ENCODE measurements at places on chromosomes 4 and X. TPM values are rescaled to one million over a fixed set of nuclear protein-coding genes. Genes with fewer than 3 reads are reported as not detected.

Gene KIAA1210
- not detected for total RNA-seq

Gene DCTD
- 86.0 TPM for total RNA-seq

Gene VCX
- total RNA-seq, result not detected

Gene SRPX
- total RNA-seq, result 64.6 TPM

Gene TMEM31
- not detected for total RNA-seq

Gene GAGE12J
- total RNA-seq, result not detected

Gene PCDH11X
- total RNA-seq, result not detected

Gene FAM9B
- total RNA-seq, result not detected

Gene CRMP1
- total RNA-seq, result under 0.01 TPM

Gene TLR3
- total RNA-seq, result 1.7 TPM

Gene DNAAF6
- total RNA-seq, result not detected

Gene HS6ST2
- total RNA-seq, result 0.22 TPM

Gene SERTM2
- total RNA-seq, result 0.57 TPM

Gene ADAMTS3
- total RNA-seq, result 1.5 TPM

Gene SSX4
- total RNA-seq, result not detected

Gene SPANXB1
- not detected for total RNA-seq

Gene SSX4B
- total RNA-seq, result not detected

Gene S100G
- total RNA-seq, result not detected

Gene SLC26A1
- 0.22 TPM for total RNA-seq

Gene GSX2
- not detected for total RNA-seq

Gene RAP2C
- 60.6 TPM for total RNA-seq

Gene MAP3K15
- total RNA-seq, result not detected

Gene EXOSC9
- 13.6 TPM for total RNA-seq

Gene FGFBP1
- total RNA-seq, result not detected

Gene PRDM8
- 29.3 TPM for total RNA-seq

Gene YY2
- total RNA-seq, result 2.1 TPM

Gene C4orf51
- not detected for total RNA-seq

Gene FAT1
- 122 TPM for total RNA-seq

Gene NHSL2
- total RNA-seq, result 1.4 TPM

Gene DACH2
- total RNA-seq, result 0.14 TPM

Gene PUDP
- 13.7 TPM for total RNA-seq

Gene CCDC110
- 0.29 TPM for total RNA-seq

Gene ATP10D
- total RNA-seq, result 31.1 TPM

All from placental pericyte (primary cell).